Esophagus squamous epithelium (tissue), 5 donors: ENCODE measurements at places on chromosomes 12 and 14.

DNA sequence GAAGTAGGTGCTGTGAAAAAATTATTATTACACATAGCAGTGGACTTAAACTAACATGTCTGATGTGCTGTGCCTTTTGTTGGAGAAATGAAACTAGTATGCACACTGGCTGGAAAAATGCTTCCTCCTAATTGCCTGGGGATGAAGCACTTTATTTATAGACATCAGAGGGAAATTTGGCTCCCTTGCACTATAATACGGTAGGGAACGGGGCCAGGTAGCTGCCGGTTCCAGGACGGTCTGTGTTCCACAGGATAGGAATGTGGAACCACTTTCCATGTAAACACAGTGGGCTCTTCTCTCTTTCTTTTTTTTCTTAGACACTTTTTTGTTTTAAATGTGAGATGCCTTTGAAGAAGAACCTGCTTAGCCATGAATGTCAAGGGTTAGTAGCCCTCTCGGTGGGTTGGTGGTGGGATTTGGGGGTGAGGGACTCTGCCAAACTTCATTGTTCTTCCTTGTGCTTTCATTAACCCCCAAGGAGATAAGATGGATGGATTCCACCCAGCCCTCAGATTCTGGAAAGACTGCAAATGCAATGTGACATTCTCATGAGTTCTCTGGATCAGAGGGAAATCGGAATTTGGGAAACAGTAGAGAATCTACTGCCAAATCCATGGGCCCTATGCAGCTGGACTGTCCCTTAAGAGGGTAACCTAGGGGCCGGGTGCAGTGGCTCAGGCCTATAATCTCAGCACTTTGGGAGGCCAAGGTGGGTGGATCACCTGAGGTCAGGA lies 58.0 kb upstream of the GSC start:
- no peak for DNase-seq

DNA sequence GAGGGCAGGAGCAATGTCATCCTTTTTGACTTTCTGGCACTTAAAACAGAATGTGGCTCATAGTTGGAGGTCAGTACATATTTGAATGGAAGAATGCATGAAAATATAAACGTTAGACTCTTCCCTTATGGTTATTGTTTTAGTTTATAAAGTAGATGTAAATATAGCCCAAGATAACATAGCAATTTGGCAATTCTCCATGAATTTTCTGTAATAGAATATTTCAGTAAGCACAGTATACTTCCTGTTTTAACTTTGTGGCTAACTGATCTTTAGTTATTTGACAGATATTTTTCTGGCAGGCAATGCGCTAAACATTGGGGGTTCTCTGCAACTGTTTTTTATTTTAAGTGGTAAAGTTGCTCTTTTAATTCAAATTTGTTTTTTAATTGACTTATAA lies 763.0 kb downstream of the NRXN3 start:
- DNase-seq = no peak

DNA sequence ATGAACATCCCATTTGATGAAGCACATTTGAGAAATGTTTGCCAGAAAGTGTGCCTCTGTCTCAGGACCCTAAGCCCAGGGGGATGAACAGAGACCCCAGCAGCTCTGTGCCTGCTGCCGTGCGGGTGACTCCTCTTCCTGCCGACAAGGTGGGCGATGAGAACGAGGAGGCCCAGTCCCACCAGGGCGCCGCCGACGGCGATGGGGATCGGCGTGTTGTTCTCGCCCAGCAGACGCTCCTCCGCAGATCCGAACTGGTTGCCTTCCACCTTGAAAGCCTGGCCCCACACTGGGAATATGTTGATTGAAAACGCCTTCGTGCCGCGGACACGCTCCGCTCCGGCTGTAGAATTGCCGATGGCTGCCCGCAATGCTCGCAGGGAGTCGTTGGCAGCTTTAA lies 44.1 kb downstream of the LRTM2 start:
- DNase-seq = no peak

- DNase-seq = no peak
These were observed 22.6 kb downstream of the ACADS start for GRCh38 chr12:120748242-120748641.

DNA sequence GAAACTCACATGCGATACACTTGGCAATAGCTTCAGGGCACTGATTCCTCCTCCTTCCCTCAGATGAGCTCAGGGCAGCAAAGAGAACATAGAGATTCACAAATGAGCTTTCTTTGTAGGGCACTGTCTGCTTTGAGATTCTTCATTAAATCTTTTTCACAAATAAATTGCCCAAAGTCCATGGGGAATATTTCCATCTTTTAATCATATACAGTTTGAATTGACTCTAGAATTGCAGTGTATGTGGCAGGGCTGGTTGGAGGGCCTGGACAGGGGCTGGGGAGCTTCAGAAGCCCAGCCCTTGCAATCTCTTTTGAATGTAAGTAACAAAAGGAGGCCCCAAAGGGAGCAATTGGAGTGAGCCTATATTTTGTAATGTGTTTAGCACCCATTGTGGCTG lies 197.5 kb downstream of the NOVA1 start:
- DNase-seq = no peak

GRCh38 chr12:32558903-32559302 lies 120.2 kb upstream of the DNM1L start:
- no peak for DNase-seq

DNA sequence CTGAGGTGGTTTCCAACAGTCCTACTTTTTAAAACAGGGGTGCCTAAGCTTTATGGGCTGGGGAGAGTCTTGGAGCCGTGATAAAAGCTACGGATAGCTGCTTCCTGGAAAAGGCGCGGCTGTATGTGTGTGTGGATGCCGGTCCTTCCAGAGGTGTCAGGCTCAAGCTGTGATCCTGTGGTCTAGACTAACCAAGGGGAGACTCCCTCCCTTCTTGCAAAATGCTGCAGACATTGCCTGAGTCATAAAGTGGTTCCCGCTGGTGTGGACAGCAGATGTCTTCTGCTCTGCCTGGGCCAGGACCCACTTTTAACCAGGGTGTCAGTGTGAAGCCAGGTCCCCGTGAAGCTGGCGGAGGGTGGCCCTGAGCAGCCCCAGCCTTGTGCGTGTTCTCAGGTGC lies 37.8 kb downstream of the CCDC92 start:
- DNase-seq = no peak

GRCh38 chr14:63642656-63643382 lies 1.1 kb upstream of the WDR89 start:
- no peak for DNase-seq

- DNase-seq = no peak
These were observed 72.6 kb downstream of the SLC2A13 start for GRCh38 chr12:40033242-40033630.
